ENCODE measurements at places on chromosomes 1 and 21.
A peak's percentile ranks its signal among the peaks of the same experiment; 100 is the strongest.

GRCh38 chr21:44932408-44933181 is 7.2 kb upstream of the SLX9 start:
- no peaks in the 10 kb centered on the region for H3K36me3 ChIP-seq
- peaks cover 31% of the 10 kb centered on the region for H3K4me1 ChIP-seq
- peak overlapping the region; percentile 48 for H3K4me3 ChIP-seq

DNA sequence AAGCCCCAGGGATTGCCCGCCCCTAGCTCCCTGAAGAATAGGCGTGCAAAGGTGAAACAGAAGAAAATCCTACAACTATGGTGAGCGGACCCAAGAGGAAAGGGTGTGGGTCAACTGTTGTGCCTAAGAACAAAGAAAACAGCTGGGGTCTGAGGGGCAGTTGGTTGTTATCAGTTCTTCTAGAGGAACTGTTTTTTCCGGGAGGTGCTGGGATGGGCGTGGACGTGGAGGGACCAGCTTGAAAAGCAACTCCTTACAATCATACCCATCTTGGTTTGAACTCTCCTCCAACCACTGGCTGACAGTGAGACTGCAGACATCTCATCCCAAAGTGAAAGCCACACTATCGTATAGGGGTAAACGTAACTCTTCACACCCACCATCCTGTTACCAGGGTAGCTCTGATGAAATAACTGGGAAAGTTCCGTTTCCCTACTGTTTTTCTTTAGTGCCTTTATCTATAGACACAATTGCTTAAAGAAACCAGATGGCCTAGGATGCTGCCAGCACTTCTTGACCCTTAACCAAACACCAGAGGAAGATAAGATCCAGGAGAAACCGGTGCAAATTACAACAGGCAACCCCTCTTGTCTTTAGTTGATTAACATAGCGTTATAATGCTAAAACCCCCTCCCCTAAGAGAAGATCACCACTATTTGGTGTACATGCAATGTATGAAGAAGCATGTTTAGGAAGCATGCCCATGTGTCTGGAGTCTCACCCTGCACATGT is 25.6 kb upstream of the FAM89A start:
- H3K27ac ChIP-seq, result no peak overlapping the region
- H3K4me1 ChIP-seq, result no peaks in the 10 kb centered on the region
- no peak for DNase-seq
- H3K27me3 ChIP-seq, result no peaks in the 10 kb centered on the region
- no peak overlapping the region for H3K4me3 ChIP-seq
- no peaks in the 10 kb centered on the region for H3K36me3 ChIP-seq

GRCh38 chr1:229554886-229555621 is 3.5 kb downstream of the ABCB10 start:
- H3K4me3 ChIP-seq, result no peak overlapping the region
- no peak overlapping the region for H3K27ac ChIP-seq
- DNase-seq, result peak; percentile 18
- peaks cover 21% of the 10 kb centered on the region for H3K4me1 ChIP-seq
- no peaks in the 10 kb centered on the region for H3K27me3 ChIP-seq

DNA sequence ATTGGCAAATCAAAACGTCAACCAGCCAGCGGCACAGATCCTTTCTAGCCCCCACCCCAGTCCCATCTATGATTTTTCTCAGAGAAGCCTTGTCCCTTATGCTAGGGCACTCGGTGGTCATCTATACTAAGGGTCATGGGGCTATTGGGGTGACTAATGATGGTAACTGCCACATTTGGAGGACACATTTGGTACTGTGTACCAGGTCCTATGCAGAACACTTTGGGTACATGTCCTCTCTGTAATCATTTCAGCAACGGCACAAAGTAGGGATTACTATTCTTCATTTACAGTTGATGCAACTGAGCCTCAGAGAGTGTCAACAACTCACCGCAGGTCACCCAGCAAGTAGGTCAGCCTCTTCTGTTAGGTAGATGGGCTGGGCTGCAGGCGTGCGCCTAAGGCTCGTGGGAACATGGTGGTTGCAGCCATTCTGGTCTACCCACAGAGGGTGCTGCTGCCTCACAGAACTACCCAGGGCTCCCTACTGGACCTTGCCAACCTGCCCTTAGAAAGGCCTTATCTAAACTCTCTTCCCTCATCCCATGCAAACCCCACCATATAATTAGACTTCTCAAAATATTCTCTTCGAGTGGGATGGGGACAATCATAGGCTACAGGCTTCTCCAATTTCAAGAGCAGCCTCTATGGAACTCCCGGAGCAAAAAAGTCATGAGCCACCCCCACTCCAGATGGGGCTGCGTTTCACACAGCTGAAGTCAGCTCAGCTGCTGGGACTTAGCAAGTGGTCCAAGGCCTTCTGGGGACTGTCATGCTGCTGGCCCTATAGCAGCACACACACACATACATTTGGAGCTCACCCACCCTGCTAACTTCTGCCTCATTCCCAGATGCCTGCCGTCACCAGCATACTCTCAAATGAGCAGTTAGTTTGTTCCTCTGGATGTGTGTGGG is 5.8 kb upstream of the SDHB start:
- H3K36me3 ChIP-seq, result no peaks in the 10 kb centered on the region
- no peak overlapping the region for H3K4me3 ChIP-seq
- no peaks in the 10 kb centered on the region for H3K27me3 ChIP-seq
- H3K4me1 ChIP-seq, result peaks cover 11% of the 10 kb centered on the region
- peak; percentile 78 for DNase-seq

DNA sequence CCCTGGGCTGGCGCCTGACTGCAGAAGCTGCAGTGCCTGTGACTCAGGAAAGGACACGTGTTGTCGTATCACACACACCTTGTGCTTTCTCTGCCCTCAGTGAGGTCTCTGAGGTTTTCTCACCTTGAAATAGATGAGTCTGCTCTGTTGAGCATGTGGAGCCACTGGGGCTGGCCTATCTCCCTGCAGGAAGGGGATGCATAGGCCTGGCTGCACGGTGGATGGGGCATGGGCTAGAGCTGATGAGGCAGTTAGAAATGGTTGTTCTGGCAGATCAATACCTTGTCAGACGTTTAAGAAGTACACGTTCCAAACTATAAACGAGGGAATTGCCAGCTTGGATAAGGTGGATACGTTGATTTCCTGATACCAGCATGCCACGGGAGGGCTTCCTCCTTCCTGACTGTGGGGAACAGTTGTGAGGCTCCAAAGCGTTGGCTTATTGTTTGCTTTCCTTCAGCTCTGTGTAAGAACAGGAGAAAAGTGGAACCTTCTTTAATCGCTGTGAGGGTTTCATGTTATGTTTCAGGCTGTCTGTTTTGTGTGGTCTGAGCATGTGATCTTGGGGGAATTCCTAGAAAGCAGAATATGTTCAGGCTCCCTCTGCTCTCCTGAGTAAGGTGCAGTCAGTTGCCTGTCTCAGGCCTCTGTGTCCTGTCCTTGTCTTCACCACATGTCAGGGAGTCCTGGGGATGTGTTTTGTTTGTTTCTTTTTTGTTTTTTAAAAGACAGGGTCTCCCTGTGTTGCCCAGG is 44.8 kb downstream of the PCNT start:
- H3K27me3 ChIP-seq, result no peaks in the 10 kb centered on the region
- H3K4me1 ChIP-seq, result no peaks in the 10 kb centered on the region

DNA sequence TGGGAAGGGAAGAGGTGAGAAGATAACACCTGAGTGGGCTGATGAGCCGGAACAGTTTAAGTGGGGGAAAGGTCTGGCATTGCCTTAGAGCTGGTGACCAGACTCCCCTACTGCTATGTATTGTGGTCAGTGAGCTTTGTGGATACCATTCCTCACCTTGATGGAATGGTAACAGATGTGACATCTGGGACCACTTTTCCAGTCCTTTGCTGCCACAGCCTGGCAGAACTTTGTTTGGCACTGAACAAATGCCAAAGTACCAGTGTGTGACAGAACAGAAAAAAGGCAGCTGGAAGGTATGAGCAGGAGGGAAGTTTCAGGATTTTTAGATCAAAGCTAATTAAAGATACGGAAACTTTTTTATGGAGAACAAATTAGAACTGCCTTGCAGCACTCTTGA is 6.2 kb downstream of the MED8 start:
- peaks cover 70% of the 10 kb centered on the region for H3K36me3 ChIP-seq
- DNase-seq, result no peak
- H3K27me3 ChIP-seq, result no peaks in the 10 kb centered on the region
- H3K4me1 ChIP-seq, result peaks cover 11% of the 10 kb centered on the region
- no peak overlapping the region for H3K4me3 ChIP-seq

GRCh38 chr1:99457381-99458165 is 188.3 kb upstream of the PALMD start:
- H3K27ac ChIP-seq, result no peak overlapping the region
- no peaks in the 10 kb centered on the region for H3K4me1 ChIP-seq
- H3K36me3 ChIP-seq, result no peaks in the 10 kb centered on the region
- H3K4me3 ChIP-seq, result no peak overlapping the region

GRCh38 chr1:233639611-233640010 is 25.7 kb downstream of the KCNK1 start:
- no peaks in the 10 kb centered on the region for H3K27me3 ChIP-seq
- H3K27ac ChIP-seq, result no peak overlapping the region
- DNase-seq, result no peak
- peaks cover 10% of the 10 kb centered on the region for H3K4me1 ChIP-seq

DNA sequence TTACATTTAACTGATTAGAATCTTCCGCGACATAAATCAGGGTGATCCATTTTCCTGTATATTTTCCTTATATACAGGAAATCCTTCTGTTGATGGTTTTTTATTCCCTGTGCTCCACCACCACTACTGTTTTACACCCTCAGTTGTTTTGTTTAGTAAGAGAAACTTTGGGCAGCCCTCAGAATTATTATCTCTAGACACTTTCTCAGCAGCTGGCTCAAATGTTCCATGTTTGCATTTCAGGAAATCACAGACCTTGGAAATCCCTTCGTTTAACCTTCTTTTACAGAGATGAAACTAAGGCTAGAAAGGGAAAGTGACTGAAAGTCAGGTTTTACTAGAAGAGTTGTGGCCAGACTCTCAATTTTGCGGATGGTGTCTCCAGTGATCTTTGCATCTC is 15.2 kb downstream of the ZNF697 start:
- peaks cover 50% of the 10 kb centered on the region for H3K4me1 ChIP-seq
- H3K36me3 ChIP-seq, result no peaks in the 10 kb centered on the region
- H3K4me3 ChIP-seq, result no peak overlapping the region
- DNase-seq, result no peak
- no peaks in the 10 kb centered on the region for H3K27me3 ChIP-seq

- no peak overlapping the region for H3K4me3 ChIP-seq
- no peak for DNase-seq
- peaks cover 21% of the 10 kb centered on the region for H3K36me3 ChIP-seq
- no peaks in the 10 kb centered on the region for H3K27me3 ChIP-seq
Measured at GRCh38 chr1:109369167-109369746, 28.5 kb downstream of the SORT1 start.

DNA sequence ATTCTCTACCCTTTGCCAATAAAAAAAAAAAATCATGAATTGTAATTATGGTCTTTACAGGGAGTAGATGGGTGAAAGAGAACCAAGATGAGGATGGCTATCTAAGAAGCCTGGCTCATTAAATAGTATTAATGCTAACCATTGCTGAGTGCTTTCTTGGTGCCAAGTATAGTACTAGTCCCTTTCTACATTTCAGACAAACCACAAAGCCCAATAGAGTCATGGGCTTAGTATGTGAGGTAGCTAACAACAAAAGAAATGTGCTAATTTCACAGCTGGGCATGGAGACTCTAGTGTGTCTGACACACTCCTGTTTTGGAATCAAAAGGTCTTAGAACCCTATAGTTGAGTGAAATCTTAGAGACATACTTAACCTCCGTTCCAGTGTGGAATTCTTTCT is 84.5 kb upstream of the ESRRG start:
- no peaks in the 10 kb centered on the region for H3K27me3 ChIP-seq
- H3K4me3 ChIP-seq, result no peak overlapping the region
- no peaks in the 10 kb centered on the region for H3K4me1 ChIP-seq
- no peak overlapping the region for H3K27ac ChIP-seq
- DNase-seq, result no peak

GRCh38 chr1:201282216-201282615 is 1.1 kb upstream of the PKP1 start:
- peaks cover 10% of the 10 kb centered on the region for H3K4me1 ChIP-seq
- no peak for DNase-seq
- H3K27me3 ChIP-seq, result no peaks in the 10 kb centered on the region

DNA sequence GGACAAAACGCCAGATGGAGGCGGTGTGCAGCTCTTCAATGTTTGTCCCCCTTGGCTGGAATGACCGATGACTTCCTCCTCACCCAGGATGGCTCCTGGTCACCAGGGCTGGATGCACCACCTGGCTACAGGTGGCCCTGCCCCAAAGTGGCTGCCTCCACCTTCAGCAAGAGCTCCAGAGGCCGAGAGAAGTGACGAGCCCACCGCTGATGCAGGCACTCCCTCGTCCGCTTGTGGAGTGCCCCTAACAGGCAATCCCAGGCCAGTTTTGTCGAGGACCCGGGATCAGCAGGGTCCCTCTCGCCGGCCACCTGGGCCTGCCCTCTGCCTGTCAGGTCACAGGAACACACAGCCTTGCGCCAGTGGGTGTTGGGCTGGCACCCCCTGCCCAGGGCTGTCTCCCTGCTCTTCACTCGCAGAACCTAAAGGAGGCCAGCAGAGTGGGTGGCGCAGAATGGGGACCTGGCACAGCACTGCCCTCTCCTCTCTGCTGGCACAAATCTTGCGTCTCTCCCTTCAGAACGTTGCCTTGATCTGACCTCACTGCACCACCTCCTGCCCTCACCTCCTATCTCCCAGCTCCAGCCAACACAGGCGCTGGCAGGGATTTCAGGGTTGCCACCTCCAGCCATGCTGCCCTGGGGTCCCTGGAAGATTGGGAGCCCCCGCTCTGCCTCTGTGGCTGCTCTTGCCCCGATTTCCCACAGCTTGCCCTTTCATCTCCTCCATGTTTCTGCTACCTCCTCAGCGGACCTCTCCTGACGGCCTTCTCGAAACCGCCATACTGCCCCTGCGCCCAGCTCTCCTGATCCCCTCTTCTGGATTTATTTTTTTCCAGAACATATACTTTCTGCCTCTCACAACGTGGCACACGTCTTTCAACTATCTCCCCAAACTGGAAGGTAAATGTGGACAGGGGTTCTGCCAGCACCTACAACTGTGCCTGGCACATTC is 38.6 kb downstream of the SLC45A1 start:
- H3K4me1 ChIP-seq, result peaks cover 38% of the 10 kb centered on the region
- DNase-seq, result no peak
- H3K27ac ChIP-seq, result peak overlapping the region; percentile 40
- H3K4me3 ChIP-seq, result no peak overlapping the region
- H3K27me3 ChIP-seq, result no peaks in the 10 kb centered on the region

GRCh38 chr1:156664767-156665411 is 12.3 kb downstream of the NES start:
- H3K27ac ChIP-seq, result peak overlapping the region; percentile 88
- DNase-seq, result no peak
- no peak overlapping the region for H3K4me3 ChIP-seq
- peaks cover 94% of the 10 kb centered on the region for H3K4me1 ChIP-seq

- H3K27me3 ChIP-seq, result no peaks in the 10 kb centered on the region
- no peak overlapping the region for H3K4me3 ChIP-seq
- H3K36me3 ChIP-seq, result no peaks in the 10 kb centered on the region
- H3K4me1 ChIP-seq, result no peaks in the 10 kb centered on the region
- DNase-seq, result no peak
- H3K27ac ChIP-seq, result no peak overlapping the region
Measured at GRCh38 chr1:218666263-218666662, 321.1 kb downstream of the TGFB2 start.

GRCh38 chr1:118155106-118155505 is 29.9 kb downstream of the SPAG17 start:
- H3K4me1 ChIP-seq, result no peaks in the 10 kb centered on the region
